Heart left ventricle (tissue), 16 donors: ENCODE measurements at places on chromosomes 3 and 15. TPM values are rescaled to one million over a fixed set of nuclear protein-coding genes. Genes with fewer than 3 reads are reported as not detected.

DNA sequence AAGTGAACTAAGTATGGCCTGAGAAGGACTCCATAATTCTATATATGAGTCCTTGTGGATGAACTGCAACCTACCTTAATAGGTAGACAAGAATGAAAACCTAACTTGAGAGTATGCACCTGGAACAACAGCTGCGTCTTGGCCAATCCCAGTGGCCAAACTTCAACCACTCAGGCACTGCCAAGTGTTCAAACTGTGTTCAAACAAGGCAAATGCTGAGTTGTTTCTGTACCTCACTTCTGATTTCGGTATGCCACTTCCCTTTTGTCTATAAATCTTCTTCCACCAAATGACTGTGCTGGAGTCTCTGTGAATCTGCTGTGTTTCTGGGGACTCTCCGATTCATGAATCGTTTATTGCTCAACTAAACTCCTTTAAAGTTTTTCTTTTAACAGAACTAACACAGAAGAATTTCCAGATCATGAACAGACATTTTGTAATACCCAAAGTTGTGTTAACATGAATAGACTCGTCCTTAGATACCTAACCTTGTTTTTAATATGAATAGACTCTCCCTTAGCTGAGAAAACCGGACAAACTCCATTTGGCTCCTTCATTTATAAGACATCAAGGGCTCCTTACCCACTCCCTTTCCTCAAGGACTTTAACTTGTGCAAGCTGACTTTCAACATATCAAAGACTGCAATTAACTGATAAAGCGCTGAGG lies 4.1 kb downstream of the ZNF717 start:
- no peak overlapping the region for H3K4me3 ChIP-seq
- H3K27me3 ChIP-seq: no peaks in the 10 kb centered on the region
- H3K4me1 ChIP-seq: peaks cover 9% of the 10 kb centered on the region
- H3K36me3 ChIP-seq: peaks cover 27% of the 10 kb centered on the region
- H3K27ac ChIP-seq: no peak overlapping the region

- H3K27me3 ChIP-seq: no peaks in the 10 kb centered on the region
- no peak overlapping the region for H3K4me3 ChIP-seq
- H3K4me1 ChIP-seq: peaks cover 3% of the 10 kb centered on the region
- DNase-seq: no peak
Observed at GRCh38 chr3:31421314-31422048, 111.2 kb upstream of the STT3B start.

- no peak overlapping the region for H3K4me3 ChIP-seq
- H3K36me3 ChIP-seq: no peaks in the 10 kb centered on the region
- no peak for DNase-seq
- H3K27me3 ChIP-seq: no peaks in the 10 kb centered on the region
Observed at GRCh38 chr3:135215516-135215915, 420.5 kb downstream of the EPHB1 start.

The CATSPER2 gene
- total RNA-seq: 0.91 TPM

DNA sequence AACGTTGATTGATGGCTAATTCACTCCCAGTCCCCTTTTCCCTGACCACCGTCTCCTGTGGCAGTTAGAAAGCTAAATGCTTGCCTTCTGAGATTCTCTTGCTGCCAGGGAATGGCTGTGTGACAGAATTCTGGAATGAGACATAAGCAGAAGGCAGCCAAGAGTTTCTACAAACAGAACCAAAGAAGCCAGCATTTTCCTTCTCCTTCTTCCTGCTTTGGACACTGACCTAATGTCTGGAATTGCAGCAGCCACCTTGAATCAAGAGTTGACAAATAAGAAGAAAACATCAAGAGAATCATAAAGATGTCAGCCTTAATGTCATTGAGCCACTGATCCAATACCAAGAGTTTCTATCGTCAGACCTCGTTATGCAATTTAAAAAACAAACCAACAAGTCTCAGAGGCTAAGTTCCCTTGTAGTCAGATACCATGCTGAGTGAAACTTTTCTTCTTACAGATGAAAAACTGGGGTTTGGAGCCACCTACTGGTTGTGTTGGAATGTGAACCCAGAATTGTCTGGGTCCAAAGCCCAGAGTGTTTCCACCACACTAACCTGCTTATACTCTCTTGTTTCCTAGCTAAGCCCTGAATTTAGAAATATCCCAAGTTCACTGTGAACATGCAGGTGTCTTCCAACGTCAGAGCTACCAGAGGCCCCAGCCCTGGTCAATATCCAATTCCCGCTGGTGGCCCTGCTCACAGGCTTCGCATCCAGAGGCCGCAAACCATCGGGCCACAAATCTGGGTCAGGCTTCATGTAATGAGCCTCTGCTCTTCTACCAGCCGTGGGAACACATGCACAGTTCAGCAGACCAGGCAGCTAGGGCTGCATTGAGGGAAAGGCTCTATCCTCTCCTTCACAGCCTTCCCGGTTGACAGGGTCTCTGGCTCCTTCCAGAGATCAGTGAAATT lies 42.5 kb downstream of the MCF2L2 start:
- no peaks in the 10 kb centered on the region for H3K36me3 ChIP-seq
- H3K27me3 ChIP-seq: no peaks in the 10 kb centered on the region
- no peak overlapping the region for H3K4me3 ChIP-seq

The GATM gene
- 38.3 TPM for total RNA-seq
